ENCODE measurements at places on chromosomes 7 and 10.

GRCh38 chr10:16586358-16587138, 64.9 kb upstream of the C1QL3 start:
- no peak for DNase-seq

GRCh38 chr10:132960071-132960472, 17.7 kb upstream of the CFAP46 start:
- no peak for DNase-seq

- no peak for DNase-seq
Measured at GRCh38 chr7:25358926-25359325, 130.6 kb upstream of the NPVF start.

DNA sequence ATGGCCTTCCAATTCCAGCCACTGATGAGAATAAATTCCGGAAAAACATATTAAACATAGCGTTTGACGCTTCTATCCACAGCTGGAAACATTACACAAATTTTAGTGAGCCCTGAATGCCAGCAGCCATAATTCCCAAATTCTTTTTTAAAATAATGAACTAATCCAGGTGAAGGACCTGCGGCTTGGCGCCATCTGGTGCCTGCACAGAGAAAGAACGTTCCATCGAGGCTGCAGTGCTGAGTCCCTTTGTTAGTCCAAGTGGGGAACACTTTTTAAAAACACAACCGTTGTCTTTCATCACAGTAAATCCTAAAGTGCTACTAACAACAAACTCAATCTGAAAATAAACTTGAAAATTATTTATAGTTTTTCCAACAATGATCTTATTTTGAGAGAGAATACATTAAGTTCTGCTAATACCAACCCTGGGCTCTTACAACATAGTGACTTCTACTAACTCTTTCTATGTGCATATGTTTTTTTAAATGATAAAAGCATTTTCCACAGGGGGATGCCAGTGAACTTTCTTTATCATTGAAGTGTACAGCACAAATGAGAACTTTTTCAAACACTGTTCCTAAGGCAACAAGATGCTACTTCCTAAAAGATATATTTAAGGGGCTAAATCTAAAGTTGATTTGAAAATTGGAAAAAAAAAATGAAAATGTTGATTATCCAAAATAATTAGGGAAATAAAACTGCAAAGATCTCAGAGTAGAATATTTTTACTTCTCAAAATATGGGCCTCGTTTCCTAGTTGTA, 166.9 kb upstream of the RNF32 start:
- DNase-seq = no peak

GRCh38 chr7:125661677-125662076, 732.1 kb upstream of the POT1 start:
- DNase-seq = no peak

Measured in anterior cingulate cortex (tissue), 58 donors.